ENCODE measurements at places on chromosomes 4 and X.

DNA sequence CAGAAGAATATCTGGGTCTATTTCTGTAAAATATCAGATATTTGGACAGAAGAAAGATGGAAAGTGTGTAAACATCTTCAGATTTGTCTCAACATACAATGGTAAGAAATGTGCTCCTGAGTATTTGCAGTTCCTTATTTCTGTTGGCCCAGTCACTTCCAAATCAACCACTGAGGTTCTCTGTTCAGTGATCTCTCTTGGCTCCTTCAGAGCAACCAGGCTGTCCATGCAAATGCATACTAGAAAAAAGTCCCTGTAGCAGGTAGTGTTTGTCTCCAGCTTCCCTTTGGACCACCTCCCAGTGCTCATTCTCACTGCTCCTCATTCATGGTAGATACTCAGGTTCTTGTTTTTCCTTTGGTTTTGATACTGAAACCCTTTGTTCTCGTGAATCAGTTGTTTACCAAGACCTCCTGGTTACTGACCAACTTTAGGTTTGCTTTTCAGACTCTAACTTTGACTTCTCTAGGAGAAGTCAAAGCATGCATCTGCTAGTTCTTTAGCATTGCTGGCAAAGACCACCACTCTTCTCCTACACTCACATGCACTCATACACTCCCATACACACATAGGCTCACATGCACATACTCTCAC, 28.8 kb downstream of the ASIC5 start:
- DNase-seq = no peak

- DNase-seq = no peak
Observed at GRCh38 chrX:12352922-12353321, 214.6 kb downstream of the FRMPD4 start.

GRCh38 chr4:123299212-123299691, 97.3 kb upstream of the SPRY1 start:
- peak; percentile 30 for DNase-seq

DNA sequence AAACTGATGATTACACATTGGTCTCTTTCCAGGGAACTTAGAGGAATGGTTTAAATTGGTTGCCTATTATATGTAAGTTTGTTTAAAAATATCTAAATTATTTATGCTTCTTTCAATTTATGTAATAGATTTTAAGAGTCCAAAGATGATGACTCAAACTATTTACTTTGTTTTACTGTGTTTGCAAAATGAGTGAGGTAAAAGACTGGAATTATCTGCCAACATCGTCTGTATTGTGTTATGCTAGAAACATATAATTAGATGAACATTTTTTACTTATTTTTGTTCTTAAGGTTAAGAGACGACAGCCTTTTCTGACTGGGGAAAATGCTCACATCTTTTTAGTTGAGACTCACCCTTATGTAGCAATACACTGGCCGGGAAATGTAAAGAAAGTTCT, 51.1 kb upstream of the SYTL5 start:
- no peak for DNase-seq

DNA sequence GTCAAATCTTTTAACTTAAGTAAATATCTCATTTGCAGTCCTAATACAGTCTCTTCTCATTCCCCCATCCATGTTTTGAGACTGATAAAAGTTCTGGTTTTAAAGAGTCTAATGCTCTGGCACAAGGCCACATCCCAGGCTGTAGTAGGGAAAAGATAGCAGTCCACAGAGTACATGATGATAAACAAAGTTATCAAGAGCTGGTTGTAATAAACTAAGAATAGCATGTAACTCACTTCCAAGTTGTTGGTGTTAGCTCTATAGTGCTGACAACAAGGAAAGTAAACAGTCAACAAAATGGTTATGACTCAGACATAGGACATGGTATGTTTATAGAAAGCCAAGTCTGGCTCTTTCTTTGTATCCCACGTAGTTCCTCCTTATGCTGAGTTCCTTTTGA, 21.8 kb upstream of the AREG start:
- no peak for DNase-seq

DNA sequence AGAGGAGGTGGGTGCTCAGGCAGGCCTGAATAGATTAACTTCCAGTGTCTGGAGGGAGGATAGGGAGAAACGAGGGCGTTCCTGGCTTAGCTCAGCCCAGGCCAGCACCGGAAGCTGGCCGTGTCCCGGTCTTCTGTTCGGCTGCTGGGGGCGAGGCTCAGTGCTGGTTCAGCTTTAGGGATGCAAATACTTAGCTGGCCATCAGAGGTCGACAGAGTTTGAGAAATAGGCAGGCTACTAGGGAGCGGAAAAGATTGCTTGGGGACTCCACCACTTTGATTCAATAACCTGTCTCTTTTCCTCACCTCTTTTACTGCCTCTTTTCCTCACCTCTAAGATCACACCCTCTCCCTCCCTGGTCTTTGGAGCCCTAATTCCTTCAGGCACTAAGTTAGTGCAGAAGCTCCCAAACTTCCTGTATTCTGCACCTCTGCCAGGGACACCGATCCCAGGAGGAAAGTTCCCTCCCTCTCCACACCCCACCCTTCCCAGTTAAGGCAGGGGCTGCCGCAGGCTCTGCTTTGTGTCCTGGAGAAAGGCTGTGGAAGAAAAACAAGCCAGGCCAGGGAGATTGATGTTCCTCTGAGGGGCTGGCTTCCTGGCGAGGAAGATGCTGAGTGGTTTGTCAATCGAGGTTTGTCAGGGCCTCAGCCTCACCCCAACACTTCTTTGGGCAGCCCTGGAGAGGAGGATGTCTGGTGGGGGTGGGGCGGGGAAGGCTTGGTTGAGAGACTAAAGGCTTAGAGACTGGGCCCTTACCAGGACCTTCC, 6.0 kb upstream of the EFNB1 start:
- DNase-seq = no peak

DNA sequence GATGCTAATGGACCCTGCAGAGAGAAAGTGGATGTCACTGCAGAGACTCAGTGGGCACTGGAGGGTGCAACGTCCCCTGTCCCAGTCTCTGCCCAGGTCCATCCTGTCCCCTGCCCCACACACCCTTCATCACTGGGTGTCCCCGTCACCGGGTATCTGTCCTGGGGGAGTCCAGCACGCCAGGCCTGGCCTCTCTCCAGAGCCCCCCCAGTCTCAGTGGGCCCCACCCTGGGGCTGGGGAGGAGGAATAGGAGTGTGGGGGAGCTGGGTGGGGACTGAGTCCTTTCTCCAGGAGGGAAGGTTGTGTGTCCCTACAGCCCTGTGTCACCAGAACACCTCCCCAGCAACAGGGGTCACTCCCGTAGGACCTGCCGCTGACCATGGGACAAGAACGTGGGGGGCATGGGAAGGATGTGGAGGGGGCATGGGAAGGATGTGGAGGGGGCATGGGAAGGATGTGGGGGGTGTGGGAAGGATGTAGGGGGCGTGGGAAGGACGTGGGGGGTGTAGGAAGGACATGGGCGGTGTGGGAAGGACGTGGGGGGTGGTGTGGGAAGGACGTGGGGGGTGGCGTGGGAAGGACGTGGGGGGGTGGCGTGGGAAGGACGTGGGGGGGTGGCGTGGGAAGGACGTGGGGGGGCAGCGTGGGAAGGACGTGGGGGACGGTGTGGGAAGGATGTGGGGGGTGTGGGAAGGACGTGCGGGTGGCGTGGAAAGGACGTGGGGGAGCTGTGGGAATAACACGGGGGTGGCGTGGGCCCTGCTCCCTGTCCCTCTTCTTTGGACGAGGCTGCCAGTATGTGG, 21.0 kb upstream of the SPON2 start:
- no peak for DNase-seq

DNA sequence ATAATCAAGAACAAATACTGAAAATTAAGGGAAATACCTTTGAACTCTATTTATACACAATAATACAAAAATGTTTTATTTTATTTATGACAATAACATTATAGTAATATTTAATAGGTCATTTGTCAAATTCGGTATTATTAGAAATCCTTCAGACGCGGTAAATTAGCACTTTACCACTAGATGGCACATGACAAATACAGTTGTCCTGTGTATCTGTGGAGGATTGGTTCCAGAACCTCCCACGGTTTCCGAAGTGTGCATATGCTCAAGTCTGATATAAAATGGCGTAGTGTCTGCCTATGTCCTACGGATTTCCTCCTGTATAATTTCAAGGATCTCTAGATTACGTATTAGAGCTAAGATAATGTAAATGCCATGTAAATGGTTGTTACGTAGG, 8.1 kb upstream of the LINC00632 start:
- no peak for DNase-seq

GRCh38 chr4:150236626-150237025, 158.4 kb downstream of the DCLK2 start:
- DNase-seq = no peak

GRCh38 chrX:26788402-26788998, 572.5 kb downstream of the MAGEB5 start:
- DNase-seq = no peak

GRCh38 chr4:135185256-135185655, 983.7 kb upstream of the PABPC4L start:
- no peak for DNase-seq

DNA sequence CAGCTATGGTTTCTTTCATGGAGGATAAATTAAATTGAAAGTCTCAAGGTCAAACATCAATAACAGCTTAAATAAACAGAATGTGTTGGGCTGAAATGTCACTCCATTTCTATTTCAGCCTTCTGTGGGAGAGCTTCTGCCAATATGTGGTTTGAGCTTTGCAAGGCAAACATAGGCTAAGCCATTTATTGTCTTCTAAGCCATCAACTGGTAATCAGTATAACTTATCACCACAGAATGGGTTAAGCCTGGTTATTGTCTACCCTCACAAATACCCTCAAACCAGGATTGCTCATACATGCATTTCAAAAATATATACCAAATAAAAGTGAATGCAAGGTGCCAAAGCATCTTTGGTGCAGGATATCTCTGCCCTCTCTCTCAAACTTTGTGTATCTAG, 52.7 kb downstream of the GABRB1 start:
- DNase-seq = no peak

- no peak for DNase-seq
Observed at GRCh38 chr4:171221181-171221580, 592.0 kb upstream of the GALNTL6 start.

GRCh38 chr4:67885762-67886161, 2.0 kb upstream of the TMPRSS11D start:
- peak; percentile 89 for DNase-seq

- no peak for DNase-seq
Observed at GRCh38 chrX:48702032-48702431, 5.5 kb downstream of the SUV39H1 start.

- DNase-seq = no peak
Observed at GRCh38 chrX:112785344-112785743, 55.3 kb downstream of the AMOT start.

GRCh38 chr4:53804719-53805118, 213.4 kb upstream of the LNX1 start:
- no peak for DNase-seq

GRCh38 chrX:132227383-132228112, 8.3 kb upstream of the RAP2C start:
- DNase-seq = no peak

GRCh38 chr4:84710548-84710947, 127.6 kb downstream of the CDS1 start:
- no peak for DNase-seq

DNA sequence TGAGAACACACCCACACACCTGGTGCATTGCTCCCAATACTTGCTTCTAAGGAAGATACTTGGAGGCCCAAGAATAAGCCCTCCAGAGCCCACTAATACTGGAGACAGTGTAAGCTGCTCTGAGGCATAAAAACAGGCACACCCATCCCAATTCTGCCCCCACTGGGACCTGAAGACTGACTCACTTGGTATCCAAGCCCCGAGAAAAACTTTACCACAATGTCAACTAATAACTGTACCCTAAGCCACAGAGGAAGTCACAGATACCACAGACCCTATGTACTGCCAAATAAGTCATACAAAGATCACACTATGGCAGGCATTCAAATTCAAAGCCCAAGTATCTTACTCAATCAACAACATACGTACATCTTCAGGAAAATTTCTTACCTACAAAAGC, 398.2 kb upstream of the SPANXN1 start:
- no peak for DNase-seq

DNA sequence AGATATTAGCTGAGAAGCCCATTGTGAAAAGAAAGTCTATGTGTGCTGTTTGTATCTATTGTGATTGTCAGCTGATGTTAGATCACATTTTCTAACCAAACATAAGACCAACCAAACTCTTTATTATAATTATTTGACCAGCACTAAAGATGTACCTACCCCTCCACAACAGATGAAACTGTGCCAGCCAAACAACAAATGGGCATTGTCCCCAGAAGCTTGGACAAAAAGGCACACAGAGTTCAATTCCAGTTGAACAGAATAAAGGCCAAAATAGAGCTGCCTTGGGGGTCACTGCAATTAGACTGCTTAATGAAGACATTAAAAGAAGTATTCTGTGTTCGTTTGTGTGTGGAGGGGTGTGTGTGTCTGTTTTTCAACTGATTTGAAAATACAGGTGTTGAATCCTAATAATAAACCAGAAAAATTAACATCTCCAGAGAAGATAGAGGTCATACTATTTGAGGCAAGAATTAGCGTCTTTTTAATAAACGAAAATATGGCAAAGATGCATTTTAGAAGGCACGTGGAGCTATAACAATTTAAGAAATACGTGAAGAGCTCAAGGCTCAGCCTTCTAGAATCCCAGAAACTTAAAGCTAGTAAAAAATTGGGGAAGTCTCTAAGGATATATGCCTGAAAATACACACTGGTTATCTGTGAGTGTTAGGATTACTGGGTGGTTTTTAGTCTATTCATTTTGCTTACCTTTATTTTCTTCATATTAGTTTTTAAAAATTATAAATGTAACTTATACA, 2.2 kb downstream of the SPP1 start:
- DNase-seq = no peak

- no peak for DNase-seq
Observed at GRCh38 chr4:122712782-122713181, 19.7 kb upstream of the BBS12 start.

- no peak for DNase-seq
Observed at GRCh38 chrX:109793191-109793590, 60.1 kb upstream of the ACSL4 start.

DNA sequence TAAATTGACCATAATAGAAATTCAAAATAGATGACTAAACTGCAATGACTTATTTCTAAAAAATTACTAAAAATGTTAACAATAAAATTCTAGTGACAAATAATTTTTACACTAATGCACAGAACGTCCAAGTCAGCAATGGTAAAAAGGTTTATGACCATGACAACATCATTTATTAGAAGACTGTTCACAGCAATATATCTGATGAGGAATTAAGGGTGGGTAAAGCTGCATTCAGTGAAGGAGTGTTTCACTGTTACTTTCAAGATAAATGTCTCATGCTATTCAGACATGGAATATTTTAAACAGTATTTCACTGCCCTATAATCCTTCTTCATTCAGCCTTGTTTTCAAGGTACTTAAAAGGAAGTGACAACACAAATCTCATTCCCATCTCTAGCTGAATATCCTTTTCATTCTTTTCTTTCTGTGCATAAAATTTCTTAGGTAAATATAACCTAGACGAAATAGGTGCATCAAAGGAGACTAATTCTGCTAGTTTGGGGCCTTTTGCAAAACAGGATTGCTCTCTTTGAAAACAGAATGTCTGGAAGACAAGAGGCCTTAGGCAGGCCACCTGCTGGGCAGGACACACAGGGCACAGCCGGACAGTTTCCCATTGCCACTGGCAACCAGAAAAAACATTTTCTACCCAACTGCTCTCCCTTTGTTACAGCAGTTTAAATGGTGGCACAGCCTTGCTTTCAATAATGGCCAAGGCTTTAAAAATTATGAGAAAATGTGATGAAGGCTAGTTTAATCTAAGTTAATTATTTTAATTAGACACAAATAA, 600.3 kb downstream of the SPRY1 start:
- no peak for DNase-seq

Measured in BJ (cell line).